ENCODE measurements at places on chromosomes 2 and 18. TPM values are rescaled to one million over a fixed set of nuclear protein-coding genes. Genes with fewer than 3 reads are reported as not detected.

GRCh38 chr2:215607766-215608165 is 171.9 kb upstream of the FN1 start:
- H3K36me3 ChIP-seq, result no peaks in the 10 kb centered on the region
- no peak overlapping the region for H3K4me3 ChIP-seq
- no peaks in the 10 kb centered on the region for H3K4me1 ChIP-seq
- no peaks in the 10 kb centered on the region for H3K27me3 ChIP-seq
- H3K27ac ChIP-seq, result no peak overlapping the region

GRCh38 chr2:167336213-167336612 is 447.9 kb downstream of the XIRP2 start:
- no peak overlapping the region for H3K4me3 ChIP-seq
- no peaks in the 10 kb centered on the region for H3K27me3 ChIP-seq
- peaks cover 10% of the 10 kb centered on the region for H3K4me1 ChIP-seq

The KRTCAP3 gene
- 50.1 TPM for total RNA-seq

The SOWAHC gene
- total RNA-seq, result 17.8 TPM

DNA sequence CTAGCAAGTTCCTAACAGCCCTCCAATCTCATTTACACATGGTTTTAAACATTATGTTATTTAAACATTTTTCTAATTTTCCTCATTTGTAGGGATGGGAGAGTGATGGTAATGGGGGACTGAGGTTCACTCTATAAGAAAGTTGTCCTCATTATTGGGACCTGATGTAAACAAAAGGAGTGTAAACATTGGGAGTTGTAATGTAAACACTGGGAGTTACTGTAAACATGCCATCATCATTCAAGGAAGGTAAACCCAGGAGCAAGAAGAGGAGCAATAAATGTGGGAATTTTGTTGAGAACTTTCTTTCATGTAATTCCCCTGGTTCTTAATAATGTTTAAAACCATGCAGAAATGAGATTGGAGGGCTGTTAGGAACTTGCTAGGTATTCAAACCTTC is 17.8 kb downstream of the RFTN2 start:
- no peak overlapping the region for H3K27ac ChIP-seq
- no peaks in the 10 kb centered on the region for H3K36me3 ChIP-seq
- H3K4me3 ChIP-seq, result no peak overlapping the region
- no peaks in the 10 kb centered on the region for H3K27me3 ChIP-seq
- no peak for DNase-seq

DNA sequence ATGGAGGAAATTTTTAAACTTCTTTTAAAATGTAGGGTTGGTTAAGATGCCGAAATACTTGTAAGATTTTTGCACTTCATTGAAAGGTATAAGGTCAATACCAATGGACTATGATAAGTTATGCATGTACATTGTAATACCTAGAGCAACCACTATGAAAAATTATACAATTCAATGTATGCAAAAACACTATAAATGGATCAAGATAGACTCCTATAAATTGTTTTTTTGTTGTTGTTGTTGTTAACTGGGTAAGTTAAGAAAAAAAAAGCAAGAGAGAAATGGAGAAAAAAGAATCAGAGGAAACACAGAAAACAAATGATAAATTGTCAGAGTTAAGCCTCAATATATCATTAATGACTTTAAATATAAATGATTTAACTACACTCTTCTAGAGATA is 421.2 kb downstream of the TMEM182 start:
- no peak for DNase-seq
- no peaks in the 10 kb centered on the region for H3K36me3 ChIP-seq
- H3K27ac ChIP-seq, result no peak overlapping the region
- H3K4me1 ChIP-seq, result no peaks in the 10 kb centered on the region
- no peaks in the 10 kb centered on the region for H3K27me3 ChIP-seq
- no peak overlapping the region for H3K4me3 ChIP-seq

- no peak overlapping the region for H3K27ac ChIP-seq
- H3K36me3 ChIP-seq, result no peaks in the 10 kb centered on the region
- DNase-seq, result no peak
- H3K4me3 ChIP-seq, result no peak overlapping the region
- no peaks in the 10 kb centered on the region for H3K4me1 ChIP-seq
Observed at GRCh38 chr2:69668598-69668997, 25.1 kb upstream of the AAK1 start.

The LGALSL gene
- total RNA-seq, result 29.2 TPM

Data from H1 (cell line).